ENCODE measurements at places on chromosomes 3 and 15.

- no peak for DNase-seq
Measured at GRCh38 chr3:109728861-109729494, 391.6 kb upstream of the DPPA4 start.

GRCh38 chr3:50314816-50315215, 7.7 kb downstream of the HYAL2 start:
- no peak for DNase-seq

DNA sequence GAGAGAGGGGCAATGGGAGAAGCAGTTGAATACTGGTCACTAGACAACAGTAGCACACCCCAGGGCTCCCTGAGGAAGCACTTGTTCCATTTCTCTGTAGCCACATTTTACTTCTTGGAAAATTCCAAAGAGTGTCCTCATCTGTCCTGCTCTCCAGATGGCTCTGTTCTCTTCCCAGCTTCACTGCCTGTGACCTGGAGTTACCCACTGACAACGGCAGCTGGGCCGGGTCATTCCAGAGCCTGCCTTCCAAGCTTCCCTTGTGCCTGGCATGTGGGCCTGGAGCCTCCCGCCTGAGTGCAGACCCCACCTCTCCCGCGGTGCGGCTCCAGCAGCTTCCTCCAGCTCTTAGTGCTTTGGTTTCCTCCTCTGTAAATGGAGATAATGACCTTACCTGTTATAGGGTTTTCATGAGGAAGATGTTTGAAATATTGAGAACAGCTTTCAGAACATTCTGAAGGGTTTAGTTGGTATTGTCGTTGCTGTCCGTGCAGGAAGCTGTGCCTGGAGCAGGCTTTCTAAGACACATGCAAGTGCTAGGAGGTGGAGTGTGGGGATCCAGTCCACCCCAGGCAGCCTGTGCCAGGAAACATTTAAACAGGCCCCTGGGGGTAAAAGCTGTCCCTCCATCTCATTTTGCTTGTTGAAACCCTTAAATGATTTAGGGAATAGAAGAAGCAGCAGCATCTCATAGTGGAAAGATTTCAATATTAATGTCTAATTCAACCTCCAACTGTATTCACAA, 24.8 kb downstream of the EFCC1 start:
- DNase-seq = no peak

DNA sequence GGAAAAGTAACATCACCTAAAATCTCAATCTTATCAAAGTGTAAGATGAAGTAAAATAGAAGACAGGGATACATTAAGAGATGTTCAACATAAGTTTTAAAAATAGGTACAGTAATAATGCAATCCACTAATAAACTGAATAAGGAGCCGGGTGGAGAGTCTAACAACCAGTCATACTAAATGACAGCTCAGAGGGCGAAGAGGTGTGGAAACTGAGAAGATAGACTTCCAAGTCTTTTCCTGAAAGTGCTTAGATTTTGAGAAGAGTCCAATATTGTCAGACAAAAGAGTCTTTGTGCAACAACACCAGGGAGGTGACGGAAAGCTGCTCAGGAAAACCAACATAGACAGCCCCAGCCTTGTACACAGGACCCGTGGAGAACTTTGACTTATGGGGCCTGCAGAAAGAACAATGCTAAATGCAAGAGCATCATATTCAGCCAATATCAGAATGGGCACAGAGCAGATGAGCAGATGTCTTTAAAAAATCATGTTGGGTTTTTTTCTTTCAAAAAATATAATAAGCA, 66.4 kb downstream of the MECOM start:
- no peak for DNase-seq

DNA sequence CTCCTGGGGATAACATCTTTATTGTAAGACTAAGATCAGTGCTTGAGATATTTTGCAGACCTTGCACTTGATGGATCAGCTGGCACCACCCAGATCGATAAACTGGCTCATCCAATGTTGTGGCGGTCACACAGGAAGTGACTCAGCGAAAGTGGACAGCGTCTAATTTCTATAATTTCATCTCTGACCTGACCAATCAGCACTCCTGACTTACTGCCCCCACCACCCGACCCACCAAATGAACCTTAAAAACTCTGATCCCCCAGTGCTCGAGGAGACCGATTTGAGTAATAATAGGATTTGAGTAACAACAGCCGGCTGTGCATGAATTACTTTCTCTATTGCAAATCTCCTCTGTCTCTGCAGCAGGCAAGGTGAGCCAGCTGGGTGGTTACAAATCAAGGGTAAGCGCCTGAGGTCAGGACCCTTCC, 62.7 kb upstream of the RNU6-1 start:
- no peak for DNase-seq

DNA sequence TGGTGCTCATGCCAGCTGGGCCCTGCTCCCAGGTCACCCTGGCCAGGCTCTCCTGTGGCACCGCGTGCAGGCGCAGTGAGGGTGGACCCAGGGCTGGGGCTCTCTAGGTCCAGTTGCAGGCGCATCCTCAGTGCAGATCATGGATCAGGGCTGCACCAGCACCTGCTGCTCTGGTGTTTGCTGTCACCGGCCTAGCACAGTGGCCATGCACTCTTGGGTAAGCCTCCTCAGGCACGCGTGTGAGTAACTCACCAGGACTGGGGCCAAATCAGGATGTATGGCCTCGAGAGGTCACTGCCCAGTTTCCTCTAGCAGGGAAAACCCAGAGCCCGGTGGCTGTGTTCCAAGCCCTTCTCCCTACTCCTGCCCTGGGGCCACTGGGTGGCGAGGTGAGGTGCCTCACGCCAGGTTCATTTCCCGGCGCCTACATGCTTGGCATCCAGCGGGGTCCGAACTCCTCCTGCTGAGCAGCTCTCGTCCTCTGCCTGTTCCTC, 45.5 kb upstream of the SLC41A3 start:
- no peak for DNase-seq

DNA sequence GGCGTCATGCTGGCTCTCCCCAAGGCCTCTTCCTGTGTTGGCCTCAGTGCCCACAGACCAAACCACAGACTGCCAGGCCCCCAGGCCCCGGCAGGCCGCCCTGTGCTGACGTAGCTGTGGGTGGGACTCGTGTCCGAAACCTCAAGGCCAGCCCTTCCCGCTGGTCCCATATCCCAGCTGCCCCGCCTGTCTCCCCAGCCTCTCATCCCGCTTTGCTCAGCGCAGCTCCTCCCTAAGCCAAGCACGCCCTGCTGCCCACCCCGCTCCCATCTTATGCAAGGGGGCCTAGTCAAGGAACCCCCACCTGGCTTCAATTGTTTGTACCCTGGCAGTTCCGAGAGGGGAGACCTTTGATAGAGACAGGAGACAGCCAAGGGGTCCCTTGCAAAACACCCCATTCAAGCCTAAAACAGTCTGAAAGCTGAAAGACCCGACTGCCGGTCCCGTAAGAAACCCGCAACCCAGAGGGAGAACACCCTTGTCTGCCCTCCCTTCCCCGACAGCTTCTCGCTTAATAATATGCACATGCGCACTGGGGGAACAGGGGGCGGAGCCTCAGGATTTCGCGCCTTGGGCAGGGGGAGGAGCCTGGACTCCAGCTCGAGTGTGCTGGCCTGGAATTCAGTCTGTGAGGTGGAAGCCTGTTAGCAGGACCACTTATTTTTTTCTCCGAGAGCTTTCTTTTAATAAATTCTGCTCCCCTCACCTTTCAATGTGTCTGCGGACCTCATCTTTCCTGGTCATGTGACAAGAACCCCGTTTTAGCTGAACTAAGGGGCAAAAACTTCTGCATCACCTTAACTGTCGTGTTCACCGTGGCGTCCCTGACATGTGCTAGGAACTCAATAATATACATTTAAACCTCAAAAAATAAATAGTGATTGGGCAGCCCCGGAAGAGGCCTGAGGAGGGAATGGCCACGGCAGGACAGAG, 17.2 kb downstream of the TNFAIP8L3 start:
- DNase-seq = no peak

DNA sequence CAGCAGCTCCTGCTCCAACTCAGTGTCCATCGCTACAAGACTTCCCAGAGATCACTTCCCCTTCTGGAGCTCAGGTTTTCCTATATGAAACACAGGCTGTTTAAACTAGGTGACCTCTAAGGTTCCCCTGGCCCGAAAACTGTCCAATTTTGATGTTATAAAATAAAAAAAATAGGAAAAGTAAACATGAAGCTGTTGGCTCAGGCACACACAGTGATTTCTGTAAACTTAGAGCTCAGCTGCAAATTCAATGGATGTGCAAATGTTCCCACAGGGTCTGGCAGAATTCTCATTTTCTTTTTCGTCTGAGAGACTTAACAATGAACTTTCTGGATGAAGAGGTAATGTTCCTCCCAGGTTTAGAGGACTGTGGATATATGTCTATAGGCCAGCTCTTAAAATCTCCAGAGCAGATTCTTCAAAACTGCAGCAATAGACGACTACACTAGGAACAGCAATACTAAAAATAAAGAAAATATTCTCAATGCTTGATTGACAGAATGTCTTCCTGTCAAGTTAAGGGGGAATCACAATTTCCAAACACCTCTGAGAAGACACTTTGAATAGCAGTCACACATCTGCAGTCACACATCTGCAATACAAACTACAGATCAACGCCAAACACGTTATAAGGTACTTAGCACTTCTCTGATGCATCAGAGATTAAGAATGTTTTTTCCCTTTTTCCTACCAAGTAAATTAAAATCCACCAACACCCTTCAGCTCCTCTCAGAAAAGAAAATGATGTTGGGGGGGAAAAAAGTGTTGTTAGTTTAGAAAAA, 2.8 kb downstream of the NUP210 start:
- no peak for DNase-seq

DNA sequence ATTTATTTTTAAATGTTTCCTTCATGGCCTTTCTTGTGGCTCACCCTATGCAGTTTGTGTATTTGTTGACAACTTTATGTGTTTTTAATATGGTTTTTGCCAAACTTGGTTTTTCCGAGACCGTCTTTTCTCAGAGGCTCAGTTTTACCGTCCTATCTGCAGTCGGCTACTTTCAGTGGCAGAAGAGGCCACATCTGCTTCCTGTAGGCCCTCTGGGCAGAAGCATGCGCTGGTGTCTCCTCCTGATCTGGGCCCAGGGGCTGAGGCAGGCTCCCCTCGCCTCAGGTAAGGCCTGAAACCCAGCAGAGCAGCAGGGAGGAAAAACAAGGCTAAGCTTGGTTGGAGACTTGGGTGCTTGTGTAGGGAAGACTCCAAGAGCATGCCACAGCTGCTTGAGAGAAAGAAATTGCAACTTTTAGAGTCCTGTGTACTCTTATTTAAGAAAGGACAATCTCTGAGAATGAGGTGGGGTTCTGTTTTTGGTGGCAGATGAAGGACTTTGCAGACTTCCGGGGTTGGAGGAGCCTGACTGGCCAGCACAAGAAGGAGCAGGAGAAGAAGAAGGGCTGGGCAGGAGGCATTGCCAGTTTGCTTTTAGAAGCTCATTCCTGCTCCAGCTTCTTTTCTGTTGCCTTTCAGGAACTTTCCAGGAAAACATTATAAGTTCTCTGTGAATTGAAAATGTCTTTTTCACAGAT, at the start of gene TIGIT:
Gene TIGIT (plus strand): TSS at position 191 of the 698 bp plus-strand sequence. CDS start 34 bp downstream, at position 225.
- no peak for DNase-seq

- DNase-seq = no peak
Measured at GRCh38 chr3:73766599-73767381, 142.0 kb upstream of the PDZRN3 start.

GRCh38 chr15:49492830-49493229, 69.8 kb downstream of the FGF7 start:
- no peak for DNase-seq

- no peak for DNase-seq
Measured at GRCh38 chr3:48634661-48635221, 520 bp downstream of the SLC26A6 start.

GRCh38 chr3:141000027-141000663, 51.0 kb upstream of the SPSB4 start:
- DNase-seq = no peak

DNA sequence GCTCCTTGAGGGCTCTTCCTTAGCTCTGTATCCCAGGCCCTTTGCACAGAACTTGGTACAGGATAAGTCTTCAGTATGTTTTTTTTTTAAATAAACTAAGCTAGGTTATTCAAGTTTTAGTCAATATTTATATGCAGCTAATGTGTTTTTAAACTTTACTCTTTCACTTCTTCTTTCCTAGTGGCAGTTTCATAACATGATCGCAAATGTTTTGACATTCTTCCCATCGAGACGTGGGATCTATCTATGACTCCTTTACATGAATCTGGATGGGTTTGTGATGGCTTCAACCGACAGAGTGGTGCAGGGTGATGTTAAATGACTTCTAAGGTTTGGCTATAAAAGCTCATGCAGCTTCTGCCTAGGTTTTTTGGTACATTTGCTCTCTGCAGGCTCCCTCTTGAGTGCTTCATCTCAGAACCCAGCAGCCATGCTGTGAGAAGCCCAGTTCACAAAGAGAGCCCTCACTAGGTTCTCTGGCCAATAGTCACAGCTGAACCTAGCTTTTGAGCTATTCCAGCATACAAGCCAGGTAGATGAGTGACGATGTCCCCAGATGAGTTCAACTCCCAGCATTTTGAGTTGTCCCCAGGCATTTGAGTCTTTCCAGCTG, 13.5 kb upstream of the MECOM start:
- DNase-seq = no peak

GRCh38 chr3:4852780-4853748, 126.2 kb upstream of the BHLHE40 start:
- no peak for DNase-seq

All from NCI-H187 (cell line).